DND-41 (cell line): ENCODE measurements at places on chromosomes 13 and 19.

DNA sequence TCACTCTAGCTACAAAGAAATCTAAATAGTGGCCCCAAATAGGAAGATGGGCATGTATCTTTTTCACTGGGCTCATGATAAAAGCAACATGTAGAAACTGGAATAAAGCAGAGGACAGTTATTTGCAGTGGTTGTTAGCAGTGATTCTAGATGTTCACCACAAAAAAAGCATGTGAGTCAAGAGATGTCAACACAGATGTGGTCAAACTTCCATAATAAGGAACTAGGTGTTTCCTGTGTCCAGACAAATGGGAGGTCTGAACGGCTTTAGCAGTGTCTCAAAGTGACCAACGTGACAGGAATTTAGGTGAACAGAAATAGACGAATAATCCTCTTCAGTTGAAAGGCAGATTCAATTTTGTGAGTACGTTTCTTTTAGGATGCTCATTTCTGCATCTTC, 162.7 kb downstream of the TBC1D4 start:
- no peak for DNase-seq

- no peak for DNase-seq
Measured at GRCh38 chr19:16889883-16890460, 1.2 kb downstream of the F2RL3 start.

- peak; percentile 57 for DNase-seq
Measured at GRCh38 chr13:29707876-29708543, 112.5 kb upstream of the SLC7A1 start.

- DNase-seq, result no peak
Measured at GRCh38 chr19:15253513-15253912, 21.3 kb upstream of the EPHX3 start.

DNA sequence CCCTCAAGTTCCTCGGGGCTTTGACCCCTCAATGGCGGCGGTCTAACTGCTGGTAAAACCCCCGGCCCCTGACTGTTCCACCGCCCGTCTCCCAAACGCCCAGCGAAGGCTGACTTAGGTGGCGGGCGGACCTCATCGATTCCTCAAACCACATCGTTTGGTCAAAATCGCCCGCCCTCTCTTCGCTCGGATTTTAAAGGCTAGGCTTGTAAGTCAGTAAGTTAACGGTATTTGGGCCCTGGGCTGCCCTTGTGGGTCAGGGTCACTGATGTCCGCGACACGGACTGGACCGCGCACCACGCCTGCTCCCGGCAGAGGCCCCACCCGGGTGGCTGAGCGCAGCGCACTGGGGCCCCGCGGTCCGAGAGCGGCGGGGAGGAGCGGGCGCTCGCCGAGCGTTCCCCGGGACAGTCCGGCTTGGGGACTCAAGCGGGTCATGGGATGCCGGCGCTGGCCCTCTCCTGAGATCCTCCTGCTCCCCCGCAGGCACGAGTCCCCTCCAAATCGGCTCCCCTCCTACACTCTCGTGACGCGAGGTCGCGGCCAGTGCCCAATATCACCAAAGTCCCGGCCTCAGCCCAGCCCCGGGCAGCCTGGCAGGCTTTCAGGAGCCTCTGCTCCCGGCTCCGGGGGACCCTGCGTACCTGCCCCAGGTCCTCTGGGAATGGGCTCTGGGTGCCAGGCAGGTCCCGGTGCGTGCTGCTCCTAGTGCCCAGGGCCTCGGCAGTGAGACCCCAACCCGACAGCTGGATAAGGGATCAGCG, 1.0 kb downstream of the FLT1 start:
- DNase-seq, result no peak

DNA sequence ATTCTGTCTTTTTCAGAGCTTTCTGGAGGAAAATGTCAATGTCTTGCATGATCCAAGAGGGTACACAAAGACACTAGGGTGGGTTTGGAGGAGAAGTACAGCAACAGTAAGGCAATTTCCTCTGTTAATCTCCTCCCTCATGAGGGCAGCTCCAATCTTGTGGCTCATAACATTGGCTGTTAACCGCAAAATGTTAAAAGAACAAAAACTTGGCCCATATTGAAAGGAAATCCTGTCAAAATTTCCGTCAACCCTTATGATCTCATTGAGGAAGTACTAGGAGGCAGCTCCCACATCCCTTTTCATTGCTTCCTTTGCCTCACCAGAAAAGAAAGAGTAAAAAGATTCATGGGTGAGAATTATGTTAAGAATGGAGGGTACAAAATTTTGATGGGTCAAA, 11.6 kb downstream of the OXGR1 start:
- DNase-seq, result no peak

DNA sequence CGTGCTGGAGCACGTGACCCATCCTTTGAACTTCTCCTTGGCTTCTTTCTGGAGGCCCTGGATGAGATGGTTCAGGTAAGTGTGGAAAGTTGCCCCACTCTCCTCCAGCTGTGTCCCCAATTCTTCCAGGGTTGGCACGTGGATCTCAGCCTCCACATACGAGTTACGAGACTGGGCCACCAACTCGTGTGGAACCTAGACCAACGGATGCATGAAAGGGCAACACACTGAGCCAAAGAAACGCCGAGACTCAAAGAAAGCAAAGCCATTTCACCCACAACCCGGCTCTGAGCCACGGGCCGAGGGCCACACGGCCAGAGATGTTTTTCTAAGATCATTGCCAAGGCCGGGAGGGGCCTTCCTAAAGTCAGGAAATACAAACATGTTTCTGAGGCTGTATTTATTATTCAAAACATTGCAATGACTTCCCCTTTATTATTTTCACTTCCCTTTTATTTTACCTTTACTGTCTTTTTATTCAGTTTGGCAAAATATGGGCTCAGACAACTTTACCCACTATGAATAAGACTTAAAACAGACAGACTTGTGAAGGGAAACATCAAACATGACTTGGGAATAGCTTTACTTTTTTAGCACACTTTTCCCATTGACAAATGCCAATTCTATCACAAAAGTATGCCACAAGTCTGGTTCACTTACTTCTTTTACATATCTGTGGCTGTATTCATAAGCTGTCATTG, 94.6 kb downstream of the KL start:
- no peak for DNase-seq

DNA sequence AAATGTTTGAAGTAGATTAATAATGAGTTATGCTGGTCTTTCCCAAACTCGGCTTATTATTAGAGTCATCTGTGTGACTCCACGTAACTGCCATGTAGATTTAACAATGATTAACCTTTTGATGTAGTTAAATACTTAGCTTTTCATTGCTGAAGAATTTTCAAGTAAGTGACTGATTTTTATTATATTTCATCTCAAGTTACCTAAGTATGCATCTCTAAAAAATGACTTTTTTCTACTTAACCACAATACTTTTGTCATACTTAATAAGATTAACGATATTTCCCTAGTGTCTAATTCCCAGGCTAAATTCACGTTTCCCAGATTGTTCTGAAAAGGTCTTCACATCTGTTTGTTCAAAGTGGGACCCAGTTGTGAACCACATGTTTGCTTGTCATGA, 17.8 kb downstream of the BIVM start:
- DNase-seq, result no peak

DNA sequence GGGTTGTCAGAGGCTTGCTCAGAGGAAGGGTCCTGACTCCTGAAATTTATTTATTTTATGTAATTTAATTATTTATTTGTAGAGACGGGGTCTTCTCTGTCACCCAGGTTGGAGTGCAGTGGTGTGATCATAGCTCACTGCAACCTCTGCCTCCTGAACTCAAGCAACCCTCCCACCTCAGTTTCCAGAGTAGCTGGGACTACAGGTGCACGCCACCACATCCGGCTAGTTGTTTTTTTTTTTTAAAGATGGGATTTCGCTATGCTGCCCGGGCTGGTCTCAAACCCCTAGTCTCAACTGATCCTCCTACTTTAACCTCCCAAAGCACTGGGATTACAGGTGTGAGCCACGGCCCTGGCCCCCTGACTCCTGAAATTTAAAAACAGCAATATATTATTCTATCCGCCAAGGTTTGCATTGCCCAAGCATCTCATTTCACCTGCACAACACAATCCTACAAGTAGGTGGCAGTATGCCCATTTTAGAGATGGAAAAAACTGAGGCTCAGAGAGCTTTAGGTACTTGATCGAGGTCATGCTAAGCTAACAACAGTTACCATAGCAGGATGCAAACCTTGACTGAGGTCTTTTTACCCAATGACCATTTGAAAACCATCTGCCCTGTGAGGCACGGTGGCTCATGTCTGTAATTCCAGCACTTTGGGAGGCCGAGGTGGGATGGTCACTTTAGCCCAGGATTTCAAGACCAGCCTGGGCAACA, 18.1 kb downstream of the ARHGEF18 start:
- peak; percentile 32 for DNase-seq

DNA sequence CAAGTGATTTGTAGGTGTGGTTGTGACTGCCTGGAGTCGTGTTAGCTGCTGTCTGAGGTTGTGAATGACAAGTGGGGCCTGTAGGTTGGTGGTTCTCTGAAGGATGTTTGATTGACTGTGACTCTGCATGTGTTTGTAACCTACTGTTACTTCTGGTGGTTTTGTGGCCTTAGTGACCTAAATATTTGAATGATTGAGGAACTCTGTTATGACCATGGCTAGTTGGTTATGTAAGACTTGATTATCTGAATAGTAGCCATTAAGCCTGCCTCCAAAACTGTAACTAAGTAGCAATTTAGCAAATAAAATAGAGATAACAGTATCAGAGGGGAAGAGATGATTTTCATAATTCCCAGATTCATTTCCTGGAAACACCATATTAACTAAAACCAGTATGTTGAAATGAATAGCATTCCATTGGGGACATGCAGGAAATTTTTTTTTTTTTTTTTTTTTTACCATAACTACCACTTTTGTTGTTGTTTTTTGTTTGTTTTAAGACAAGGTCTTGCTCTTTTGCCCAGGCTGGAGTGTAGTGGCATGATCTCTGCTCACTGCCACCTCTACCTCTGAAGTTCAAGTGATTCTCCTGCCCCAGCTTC, 865 bp downstream of the ZNF382 start:
- DNase-seq, result no peak

DNA sequence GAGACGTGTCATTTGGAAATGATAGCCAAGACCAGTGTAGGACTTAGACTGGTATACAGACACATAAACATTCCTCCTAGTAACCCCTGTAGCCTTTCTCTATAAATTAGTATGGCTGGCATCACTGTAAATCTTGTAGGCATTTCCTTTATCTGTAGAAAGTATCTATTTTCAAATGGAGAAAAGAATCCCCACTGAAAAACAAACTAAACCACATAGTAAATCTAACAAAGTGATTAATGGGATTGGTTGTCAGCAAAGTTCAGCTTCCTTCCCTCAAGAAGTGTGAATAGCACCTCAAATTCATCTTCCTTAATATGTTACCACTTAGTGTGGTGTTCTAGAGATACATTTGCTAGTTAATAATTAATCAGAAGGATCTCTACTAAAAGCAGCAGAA, 119.4 kb upstream of the NBEA start:
- no peak for DNase-seq

- DNase-seq, result no peak
Measured at GRCh38 chr19:32916969-32917615, 47.5 kb upstream of the SLC7A9 start.

DNA sequence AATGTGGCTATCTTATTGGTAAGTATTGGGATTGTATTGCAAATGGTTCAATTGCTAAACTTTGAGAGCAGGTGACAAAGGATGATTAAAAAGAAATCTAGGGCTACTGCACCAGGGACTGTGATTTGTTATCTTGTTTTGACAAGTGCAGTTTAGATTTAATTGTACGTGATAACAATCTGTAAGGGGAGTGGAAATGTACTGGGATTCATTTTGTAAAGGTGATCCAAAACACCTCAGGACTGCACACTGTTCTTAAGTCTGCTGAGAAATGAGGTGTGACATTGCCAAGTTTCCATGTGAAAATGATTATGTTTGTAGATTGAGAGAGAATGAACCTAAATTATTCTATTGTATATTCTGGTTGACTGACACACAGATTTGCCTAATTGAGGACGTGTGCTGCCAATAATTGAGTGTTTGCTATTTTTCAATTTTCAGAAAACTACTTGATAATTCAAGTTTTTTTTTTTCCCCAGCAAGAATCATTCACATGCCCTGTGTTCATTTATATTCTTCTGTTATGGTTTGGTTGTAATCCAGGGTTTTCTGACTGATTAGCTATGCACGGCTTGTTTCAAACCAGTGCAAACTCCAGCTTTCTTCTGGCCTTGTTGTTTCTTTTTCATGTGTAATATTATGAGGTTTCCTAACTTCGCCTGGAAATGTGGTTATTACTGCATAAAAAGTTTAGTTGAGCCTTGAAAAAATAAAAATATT, 308.0 kb downstream of the OLFM4 start:
- no peak for DNase-seq

- no peak for DNase-seq
Measured at GRCh38 chr19:46977548-46977947, 42.1 kb upstream of the NPAS1 start.

- peak; percentile 5 for DNase-seq
Measured at GRCh38 chr13:113582841-113583631, 1.5 kb upstream of the TFDP1 start.

GRCh38 chr19:34712395-34713261, 21.4 kb upstream of the ZNF181 start:
- peak; percentile 59 for DNase-seq

- peak; percentile 22 for DNase-seq
Measured at GRCh38 chr19:49534632-49535385, 7.0 kb downstream of the RCN3 start.

- no peak for DNase-seq
Measured at GRCh38 chr13:41327994-41328790, 17.1 kb downstream of the NAA16 start.

DNA sequence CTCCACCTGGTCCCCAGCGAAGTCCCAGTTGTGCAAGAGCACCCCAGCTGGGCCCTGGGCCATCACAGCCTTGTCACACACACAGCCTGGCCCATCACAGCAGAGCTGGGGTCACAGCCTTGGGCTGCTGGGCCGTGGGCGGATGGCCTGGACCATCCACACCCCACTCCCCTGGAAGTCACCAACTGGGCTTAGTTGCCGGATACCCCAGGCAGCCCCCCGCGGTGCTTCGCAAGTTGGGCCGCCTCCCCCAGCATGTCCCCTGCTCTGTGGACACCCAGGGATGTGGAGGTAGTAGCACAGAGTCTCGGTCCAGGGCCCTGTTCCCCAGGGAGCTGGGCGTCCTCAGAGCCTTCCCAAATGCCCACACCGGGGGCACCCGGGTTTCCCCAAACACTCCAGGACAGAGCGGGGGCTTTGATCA, 4.5 kb upstream of the ZNF554 start:
- no peak for DNase-seq

GRCh38 chr13:110126391-110126961, 180.5 kb downstream of the COL4A1 start:
- no peak for DNase-seq

GRCh38 chr13:52926971-52927370, 78.5 kb upstream of the PCDH8 start:
- DNase-seq, result no peak

DNA sequence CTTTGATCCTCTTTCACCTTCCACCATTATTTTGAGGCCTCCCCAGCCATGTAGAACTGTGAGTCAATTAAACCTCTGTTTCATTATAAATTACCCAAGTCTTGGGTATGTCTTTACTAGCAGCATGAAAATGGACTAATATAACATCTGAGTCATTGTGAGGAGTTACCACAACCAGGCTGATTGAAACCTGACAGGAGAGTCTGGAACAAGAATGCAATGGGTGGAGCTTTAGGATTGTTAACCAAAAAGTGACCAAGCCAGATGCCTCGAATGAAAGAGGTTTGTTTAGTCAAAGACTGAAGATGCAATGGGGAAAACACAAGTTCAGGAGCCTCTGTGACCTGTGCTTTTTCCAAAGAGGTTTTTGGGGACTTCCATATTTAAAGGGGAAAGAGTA, 659.0 kb downstream of the SLITRK6 start:
- DNase-seq, result no peak
